ENCODE measurements at places on chromosomes 11 and 22.

DNA sequence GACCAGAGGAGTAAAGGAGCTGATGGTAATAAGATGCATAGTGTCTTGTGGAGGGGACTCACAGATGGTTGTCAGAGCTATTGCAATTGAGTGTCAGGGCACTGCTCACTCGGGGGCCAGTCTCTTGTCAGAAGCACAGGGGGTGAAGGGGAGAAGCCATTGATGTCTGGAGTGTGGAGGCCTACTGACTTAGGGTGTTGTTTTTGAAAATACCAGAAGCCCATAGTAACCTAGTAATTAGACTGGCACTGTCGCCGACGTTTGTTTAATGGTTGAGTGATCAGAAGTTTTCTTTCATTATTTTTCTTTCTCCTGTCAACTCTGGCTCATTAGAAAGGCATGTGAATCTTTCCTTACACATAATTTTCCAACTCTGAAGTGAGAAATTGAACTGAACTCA, 151.6 kb upstream of the TENM4 start:
- DNase-seq: no peak

GRCh38 chr22:30078320-30079311, 1.6 kb upstream of the HORMAD2 start:
- DNase-seq: no peak

DNA sequence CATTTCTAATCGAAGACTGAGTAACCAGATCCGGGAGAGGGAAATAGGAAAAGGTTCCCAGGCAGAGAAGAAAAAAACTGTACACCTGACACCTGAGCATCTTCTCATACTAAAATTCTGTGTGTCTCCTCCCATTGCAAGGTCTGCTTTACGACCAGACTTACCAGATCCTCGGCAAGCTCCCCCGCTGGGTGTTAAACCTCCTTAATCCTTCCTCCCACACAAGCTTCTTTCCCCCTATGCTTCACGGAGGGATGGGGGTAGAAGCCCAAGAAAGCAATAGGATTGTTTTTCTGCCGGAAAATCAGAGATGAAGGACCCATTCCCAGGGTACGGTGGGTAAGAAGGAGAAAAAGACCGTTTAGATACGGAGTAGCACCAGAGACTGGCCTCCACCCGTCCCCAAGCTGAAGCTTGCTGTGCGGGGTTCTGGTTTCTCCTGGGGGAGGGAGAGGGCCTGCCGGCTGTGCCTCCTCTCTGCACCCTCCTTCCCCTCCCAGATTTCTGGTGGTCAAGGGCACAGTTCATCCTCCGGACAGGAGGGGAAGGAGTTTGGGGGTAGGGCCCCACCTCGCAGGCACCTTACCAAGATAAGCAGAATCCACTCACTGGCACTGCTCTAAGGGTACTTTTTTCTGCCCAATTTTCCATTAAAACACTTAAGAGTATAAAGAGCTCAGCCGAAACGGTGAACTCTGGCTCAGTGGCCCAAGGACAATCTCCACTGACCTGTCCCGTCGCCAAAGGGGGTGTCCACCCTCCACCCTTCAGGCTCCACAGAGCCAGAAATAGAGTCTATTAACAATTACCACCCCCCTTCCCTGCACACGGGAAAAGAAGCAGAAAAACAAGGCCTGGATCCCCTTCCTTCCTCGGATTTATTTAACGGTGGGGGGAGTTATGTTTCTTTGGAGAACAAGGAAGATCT, 1.2 kb downstream of the TOB2 start:
- no peak for DNase-seq

- DNase-seq: no peak
These were observed 8.0 kb downstream of the NAGA start for GRCh38 chr22:42062506-42063170.

GRCh38 chr11:15698855-15699254, 584.1 kb downstream of the INSC start:
- DNase-seq: no peak

- no peak for DNase-seq
These were observed 48.0 kb downstream of the TIMP3 start for GRCh38 chr22:32849501-32849900.

DNA sequence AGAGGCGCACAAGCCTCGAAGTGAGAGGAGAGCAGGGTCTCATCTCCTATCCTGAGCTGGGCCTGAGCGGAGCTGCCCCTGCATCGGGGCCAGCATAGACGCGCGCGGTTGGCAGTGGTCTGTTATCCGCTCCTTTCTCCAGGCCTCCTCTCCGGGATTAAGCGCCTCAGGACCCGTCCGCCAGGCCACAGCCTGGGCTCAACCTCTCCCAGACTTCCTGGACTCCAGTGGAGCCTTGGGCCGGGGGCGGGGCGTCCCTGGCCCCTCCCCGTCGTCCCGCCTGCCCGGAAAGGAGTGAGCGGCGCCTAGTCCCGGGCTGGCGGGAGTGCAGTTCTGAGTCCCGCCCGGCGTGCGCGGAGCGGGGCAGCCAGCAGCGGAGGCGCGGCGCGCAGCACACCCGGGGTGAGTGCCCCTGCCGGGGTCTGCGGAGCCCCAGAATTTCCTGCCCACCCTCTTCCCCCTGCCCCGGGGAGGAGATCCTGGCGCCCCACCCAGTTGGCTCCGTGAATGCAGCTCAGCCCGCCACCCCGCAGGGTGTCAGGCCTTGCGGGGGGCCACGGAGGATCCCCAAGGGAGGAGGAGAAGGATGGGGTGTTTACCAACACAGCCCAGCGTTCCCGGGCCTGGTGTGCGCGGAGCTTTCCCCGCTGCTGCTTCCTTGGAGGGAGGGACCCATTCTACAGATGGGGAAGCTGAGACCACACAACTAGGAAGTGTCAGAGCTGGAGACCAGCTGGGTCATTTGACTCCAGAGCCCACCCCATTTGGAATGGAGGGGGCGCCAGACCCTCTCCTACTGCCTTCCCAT, at the start of gene TCIRG1:
TCIRG1 (plus strand) TSS at position 308 of the 808 bp plus-strand sequence. CDS start 2,247 bp downstream, outside the sequence.
- DNase-seq: peak; percentile 52

- DNase-seq: no peak
These were observed 329.5 kb downstream of the MIAT start for GRCh38 chr22:26986884-26987283.

DNA sequence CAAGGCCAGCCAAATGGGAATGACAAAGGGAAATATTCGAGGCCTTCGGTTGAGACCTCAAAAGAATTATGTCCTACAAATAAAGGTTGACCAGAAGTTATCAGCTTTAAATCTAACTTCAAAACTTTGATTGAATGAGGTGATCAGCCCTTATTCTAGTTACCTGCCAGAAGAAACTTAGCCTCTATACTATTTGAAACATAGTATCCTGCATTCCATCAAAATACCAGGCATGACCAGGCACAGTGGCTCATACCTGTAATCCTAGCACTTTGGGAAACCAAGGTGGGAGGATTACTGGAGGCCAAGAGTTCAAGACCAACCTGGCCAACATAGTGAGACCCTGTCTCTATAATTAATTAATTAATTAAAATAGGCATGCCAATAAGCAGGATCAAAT, 44.3 kb upstream of the ADORA2A start:
- DNase-seq: no peak

- DNase-seq: no peak
These were observed 23.9 kb downstream of the LRFN4 start for GRCh38 chr11:66880496-66881450.

GRCh38 chr11:132914600-132914999, 617.7 kb downstream of the OPCML start:
- no peak for DNase-seq

- DNase-seq: no peak
These were observed 11.4 kb upstream of the ARHGEF17 start for GRCh38 chr11:73296501-73297230.

DNA sequence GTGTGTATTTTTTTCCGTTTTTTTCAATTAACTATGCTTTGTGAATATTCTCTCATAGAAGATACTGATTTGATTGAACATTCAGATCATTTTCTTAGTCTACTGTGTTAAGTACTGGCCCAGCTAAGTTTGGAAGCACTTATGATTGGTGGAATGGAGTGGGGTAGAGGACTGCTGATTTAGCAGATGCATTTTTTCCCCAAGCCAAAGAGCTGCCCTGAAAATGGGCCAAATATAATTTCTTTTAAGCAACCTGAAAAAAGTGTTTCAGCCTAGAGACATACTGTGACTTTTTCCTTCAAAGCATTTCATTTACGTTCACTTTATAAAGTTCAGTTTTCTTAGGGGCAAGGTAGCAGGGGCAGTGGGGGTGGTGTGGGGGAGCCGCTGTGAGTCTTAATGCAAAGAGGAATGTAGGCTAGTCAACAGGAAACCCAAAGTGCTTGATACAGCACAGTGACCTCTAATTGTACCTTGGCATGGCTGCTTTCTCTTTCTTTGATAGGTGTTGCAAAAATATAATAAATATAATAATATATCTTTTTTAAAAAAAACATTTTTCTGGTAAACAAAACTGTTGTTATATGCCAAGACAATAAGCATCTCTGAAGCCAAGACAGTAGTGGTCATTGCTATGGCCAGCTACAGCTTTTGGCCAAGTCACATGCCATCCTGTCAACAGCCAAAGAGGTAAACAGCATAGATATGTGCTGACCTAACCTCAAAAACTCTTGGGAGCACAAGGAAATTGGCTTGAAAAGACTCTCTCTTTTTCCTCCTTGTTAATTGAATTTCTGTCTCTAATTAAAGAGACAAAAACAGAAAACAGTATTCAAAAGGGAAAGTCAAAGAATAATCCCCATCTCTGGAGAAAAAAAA, 58.8 kb downstream of the LIF start:
- no peak for DNase-seq

DNA sequence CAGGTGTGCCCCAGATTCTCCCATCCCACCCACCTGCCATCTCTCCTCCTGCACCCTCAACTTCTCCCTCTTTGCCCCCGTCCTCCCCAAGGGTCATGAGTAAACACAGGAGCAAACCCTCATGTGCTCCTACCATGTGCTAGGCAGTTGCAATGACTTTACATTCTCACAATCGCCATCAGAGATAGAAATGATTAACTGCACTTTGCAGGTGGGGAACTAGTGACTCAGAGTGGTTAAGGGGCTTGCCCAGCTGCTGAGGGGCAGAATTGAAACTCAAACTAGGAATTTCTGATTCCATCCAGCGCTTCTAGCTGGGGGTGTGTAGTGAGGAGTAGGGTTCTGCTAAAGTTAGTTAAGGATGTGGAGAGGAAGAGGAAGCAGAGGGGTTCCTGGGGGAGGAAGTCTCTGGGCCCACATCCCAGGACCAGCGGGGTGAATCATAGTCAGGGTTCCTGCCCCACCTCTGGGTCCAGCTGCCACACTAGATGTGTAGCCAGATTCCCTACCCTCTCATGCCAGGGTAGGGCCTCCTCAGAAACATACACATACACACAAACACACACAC, 16.0 kb upstream of the PRG2 start:
- no peak for DNase-seq

DNA sequence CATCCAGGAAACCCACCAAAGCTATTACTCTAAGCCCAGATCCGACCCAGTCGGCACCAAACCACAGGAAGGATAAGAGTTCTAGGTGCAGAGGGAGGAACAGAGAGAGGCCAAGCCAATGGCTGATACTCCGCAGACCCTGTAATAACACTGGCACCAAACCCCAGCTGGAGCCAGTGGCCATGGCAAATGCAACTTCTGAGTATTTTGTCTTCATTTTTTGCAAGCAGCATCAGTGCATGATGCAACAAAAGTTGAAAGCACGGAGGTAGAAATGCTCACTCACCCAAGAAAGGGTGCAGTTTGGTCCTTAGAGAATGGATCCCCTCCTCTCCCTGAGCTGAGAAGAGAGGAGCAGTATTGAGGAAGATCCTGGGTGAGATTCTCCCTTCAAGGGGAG, 2.8 kb downstream of the TMEM121B start:
- DNase-seq: no peak

- no peak for DNase-seq
These were observed 511.1 kb downstream of the SOX6 start for GRCh38 chr11:15845261-15845660.

- no peak for DNase-seq
These were observed 123.5 kb downstream of the UVRAG start for GRCh38 chr11:75938543-75938942.

GRCh38 chr11:83122050-83122449, 34.9 kb upstream of the PCF11 start:
- DNase-seq: no peak

GRCh38 chr22:49955581-49956417, 4.8 kb upstream of the PIM3 start:
- DNase-seq: no peak

DNA sequence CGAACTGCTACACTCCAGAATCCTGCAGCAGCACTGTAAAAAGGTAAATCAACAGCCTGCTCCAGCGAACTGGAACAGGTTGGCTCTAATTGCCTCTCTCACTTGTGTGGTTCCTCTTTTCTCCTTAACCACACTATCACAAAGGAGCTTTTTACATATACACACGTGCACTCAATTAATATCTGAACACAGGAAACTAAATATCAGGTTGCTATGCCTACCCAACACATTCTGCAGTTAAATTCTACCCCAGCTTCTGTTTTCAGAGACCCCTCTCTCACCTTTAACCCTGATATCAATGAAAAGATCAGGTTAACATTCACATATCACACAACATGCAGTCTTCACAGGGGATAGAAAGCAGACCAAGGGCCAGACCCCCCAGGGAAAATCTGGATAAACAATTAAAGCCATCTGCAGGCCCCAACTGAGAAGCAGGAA, 11.0 kb downstream of the RBFOX2 start:
- DNase-seq: no peak

DNA sequence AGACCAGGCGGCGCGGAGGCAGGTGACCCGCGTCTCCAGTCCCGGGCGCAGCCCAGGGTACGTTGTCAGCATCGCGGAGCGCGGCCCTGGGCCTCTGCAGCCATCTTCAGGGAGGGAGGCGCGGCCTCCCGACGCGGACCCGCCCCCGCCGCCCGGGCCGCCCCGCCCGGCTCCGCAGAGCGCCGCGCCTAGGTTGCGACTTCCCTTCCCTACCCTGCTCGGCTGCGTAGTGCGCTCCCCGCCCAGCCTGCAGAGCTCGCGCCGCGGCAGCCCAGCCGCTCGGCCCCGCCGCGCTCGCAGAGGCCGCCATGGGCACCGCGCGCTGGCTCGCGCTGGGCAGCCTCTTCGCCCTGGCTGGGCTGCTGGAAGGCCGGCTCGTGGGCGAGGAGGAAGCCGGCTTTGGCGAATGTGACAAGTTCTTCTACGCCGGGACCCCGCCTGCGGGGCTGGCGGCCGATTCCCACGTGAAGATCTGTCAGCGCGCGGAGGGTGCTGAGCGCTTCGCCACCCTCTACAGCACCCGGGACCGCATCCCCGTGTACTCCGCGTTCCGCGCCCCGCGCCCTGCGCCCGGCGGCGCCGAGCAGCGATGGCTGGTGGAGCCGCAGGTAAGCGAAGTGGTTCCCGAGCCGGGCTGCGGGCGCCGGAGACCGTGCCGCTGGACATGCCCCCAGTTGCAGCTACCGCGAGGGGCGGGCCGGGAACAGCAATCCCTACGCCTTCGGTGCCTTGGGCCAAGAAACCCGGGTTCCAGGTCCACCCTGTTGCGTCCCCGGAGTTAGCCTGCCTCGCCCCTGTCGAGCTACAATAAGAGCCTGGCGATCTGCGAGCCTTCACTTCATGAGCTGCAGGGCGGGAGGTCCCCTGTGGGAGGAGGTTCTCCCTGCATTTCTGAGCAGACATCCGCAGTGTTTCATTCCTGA, at the start of gene ENDOD1:
ENDOD1 (plus strand) TSS at position 227 of the 923 bp plus-strand sequence; CDS start at position 309, 82 bp downstream.
- peak; percentile 70 for DNase-seq

DNA sequence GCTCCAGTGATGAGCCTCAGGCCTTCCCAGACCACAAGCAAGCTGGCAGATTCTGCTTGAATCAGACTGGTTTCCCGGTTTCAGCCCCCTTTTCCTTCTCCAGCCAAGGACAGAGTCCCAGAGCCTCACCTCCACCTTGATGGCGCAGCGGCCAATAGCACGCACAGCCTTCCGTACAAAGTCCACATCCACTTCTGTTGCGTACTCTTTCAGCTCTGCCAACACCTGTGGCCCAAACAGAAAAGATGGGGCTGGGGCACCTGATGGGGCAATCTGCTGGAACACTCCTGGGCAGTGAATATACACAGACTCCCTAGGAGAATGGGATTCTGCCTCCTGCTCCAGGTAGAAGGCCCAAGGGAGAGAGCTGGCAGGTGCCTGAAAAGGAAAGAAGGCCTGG, 35.5 kb upstream of the RASL10A start:
- DNase-seq: no peak

Measured in activated CD4-positive, alpha-beta T cell treated with anti-CD3 and anti-CD28 coated beads for 24 hours (primary cell).